Esophagus squamous epithelium (tissue), 5 donors: ENCODE measurements at places on chromosomes 2 and 18.

DNA sequence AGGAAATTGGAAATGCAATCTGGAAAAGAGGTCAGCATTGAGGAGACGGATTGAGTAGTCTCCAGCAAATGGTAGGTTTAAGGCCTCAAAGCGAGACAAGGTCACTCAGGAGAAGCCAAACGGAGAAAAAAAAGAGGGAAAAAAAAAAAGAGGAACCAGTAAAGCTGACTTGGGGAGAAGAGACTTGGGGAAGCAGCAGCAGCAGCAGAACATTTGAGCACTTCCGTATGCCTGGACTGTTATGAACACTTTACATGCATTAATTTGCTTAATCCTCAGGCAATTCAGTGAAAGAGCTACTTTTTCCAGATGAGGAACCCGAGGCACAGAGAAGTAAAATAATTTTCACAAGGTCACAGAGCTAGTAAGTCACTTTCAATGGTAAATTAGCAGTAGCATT, 81.3 kb downstream of the OSBPL6 start:
- DNase-seq = no peak

- no peak for DNase-seq
These were observed 3.4 kb downstream of the XIRP2 start for GRCh38 chr2:166891727-166892126.

DNA sequence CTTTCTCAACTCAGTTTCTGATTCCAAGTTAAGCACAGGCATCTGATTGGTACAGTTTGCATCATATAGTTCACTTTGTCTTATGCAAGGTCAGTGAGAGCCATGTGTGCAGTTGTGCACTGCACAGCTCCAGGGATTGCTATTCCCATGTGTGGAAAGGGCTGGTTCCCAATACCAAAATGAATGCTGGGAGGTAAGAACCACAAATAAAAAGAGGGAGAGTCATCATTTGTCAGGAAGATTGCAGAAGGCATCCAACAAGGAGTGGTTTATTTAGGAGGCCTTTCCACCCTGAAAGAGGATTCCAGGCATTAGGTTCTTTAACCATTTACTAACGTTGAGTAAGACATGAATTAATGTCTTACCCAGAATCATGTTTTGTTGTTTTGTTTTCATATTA, 141.2 kb upstream of the ST6GAL2 start:
- no peak for DNase-seq

- DNase-seq = no peak
These were observed 306.1 kb upstream of the KLHL29 start for GRCh38 chr2:23078784-23079434.

DNA sequence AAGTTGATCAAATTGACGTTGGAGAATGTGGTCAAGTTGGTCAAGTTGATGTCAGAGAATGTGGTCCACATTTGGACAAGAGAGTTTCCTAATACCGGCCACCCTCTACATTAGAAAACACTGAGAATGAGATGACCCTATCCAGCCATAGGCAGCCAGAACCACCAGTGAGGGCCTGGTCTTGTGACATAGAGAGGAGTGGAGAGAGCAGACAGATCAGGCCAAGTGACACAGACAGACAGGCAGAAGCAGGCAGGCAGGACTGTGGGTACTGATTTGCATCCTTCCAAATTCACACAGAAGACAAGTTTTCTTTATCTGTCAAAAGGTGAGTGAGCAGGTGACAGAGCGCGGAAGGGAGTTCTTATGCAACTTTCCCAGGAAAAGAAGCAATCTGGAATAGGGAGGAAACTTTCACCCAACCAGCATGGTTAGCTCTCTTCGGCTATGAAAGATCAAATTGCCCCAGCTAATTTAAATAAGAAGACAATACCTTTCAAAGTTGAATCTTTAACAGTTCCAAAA, 109.1 kb upstream of the PID1 start:
- DNase-seq = no peak

DNA sequence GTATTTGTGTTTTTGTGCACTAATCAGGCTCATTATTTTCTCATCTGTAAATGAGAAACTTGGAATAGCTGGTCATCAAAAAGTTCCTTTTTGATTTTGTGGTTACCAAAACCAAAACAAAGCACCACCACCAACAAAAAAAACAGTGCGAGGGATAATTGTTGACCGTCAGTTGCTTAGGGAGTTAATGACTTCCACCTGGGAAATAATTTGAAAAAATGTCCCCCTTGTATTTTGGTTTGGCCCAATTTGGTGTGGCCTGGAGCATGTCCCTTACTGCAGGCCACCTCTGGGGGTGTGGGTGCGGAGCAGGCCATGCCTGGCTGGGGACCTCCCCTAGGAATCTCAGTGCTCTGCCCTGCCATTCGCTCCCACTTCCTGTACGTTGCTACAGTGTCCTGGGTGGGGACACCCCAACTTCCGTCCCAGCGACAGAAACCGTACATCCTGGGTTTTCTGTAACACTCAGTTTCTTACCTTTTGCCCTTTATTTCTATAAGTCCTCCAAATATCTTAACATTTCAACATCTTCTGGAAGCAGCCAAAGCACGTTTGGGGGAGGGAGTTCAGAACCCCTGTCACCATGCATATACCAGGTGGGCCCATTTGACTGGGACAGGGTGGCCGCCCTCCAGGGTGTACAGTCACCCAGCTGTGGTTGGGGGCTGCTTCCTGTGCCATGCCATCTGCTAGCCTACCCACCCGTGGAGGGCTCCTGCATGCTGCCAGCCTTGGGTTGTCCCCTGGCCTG, 31.3 kb downstream of the NCK2 start:
- no peak for DNase-seq

GRCh38 chr2:68798569-68798968, 64.0 kb downstream of the ARHGAP25 start:
- no peak for DNase-seq

DNA sequence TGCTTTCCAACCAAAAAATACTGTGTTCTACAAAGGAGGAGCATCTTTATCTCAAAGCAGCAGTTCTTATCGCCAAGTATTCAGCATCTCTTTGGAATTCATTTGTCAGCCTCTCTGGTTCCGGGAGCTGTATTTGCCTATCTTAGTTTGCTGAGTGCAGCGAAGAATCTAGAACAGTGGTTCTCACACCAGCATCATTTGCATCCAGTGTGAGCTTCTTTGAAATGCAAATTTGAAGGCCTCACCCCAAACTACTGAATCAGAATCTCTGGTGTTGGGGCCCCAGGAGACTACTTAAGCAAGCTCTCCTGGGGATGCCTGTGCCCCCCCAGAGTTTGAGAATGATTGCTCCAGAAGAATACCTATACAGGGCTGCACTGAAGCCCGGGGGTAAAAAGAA, 1.5 kb upstream of the PTPN2 start:
- no peak for DNase-seq

- DNase-seq = no peak
These were observed 103.0 kb downstream of the CDK15 start for GRCh38 chr2:201909348-201909747.

GRCh38 chr18:49189772-49190171, 239.0 kb upstream of the SMAD7 start:
- no peak for DNase-seq

DNA sequence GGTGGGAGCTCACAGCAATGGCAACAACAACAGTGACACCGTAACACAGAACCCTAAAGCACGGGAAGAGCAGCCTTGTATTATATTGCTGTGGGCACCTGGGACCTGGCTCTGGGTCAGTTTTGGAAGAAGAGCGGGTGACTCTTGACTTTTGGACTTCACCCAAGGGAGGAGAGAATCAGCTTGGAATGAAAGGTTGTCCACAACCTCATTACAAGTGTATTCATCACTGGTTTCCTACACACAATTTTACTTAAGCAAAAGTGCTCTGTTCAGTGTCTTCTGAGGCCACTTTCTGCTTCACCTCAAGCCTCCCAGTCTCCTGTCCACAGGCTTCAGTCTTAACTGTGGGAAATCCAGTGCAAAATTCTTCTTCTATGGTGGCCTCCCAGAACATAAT, 263.8 kb downstream of the KCNE4 start:
- no peak for DNase-seq

GRCh38 chr18:44386401-44386800, 294.3 kb upstream of the SETBP1 start:
- no peak for DNase-seq

DNA sequence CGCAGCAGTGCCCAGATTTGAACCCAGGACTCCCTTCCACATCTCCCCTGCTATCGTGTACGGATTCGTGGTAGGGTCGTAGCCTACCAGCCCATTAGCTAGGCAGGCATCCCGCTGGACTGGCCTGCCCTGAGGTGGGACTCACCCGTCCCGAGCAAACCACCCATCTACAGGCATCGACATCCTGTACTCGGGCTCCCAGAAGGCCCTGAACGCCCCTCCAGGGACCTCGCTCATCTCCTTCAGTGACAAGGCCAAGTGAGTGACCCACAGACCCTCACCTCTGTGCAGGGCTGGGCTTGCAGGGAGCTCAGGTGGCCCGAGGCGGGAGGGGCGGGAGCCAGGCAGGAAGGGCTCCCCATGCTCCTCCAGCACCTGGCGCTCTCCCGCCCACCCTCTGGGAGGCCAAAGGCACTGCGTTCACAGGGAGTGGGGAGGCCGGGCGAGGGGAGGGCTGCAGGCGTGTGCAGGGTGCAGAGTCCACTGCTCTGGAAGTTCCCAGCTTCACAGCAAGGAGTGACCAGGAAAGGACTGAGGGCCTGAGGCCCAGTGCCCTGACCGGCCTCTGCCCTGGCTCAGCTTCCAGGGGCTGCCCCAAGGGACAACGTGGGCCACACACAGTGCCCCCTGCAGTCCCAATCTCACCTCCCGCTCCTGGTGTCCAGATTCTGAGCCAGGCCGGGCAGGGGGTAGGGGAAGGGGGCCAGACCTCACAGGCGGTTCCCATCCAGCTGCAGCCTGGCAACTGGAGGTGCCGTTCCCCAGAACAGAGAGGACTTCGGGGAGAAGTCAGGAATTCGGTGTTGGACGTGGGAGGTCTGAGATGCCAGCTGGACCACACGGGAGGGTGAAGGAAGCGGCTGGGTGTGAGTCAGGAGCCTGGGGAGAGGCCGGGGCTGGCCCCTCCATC, 5.4 kb downstream of the AGXT start:
- no peak for DNase-seq

DNA sequence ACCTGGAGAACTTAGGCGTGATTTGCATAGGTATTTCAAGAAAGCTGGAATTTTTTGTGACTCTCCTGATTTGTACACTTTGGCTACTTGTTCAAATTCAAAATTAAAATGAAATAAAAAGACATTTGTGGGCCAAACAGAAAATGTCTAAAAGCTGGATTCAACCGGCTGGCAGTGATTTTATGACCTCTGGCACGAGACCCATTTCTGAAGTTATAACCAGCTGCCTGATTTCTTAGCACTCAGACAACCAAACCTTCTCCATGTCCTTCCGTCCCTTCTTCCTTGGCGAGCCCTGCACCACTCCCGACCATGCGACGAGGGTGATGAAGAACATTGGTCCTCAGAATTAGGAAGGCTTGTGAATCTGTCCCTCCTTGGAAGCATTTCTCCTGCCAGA, 19.7 kb downstream of the PKDCC start:
- DNase-seq = no peak

DNA sequence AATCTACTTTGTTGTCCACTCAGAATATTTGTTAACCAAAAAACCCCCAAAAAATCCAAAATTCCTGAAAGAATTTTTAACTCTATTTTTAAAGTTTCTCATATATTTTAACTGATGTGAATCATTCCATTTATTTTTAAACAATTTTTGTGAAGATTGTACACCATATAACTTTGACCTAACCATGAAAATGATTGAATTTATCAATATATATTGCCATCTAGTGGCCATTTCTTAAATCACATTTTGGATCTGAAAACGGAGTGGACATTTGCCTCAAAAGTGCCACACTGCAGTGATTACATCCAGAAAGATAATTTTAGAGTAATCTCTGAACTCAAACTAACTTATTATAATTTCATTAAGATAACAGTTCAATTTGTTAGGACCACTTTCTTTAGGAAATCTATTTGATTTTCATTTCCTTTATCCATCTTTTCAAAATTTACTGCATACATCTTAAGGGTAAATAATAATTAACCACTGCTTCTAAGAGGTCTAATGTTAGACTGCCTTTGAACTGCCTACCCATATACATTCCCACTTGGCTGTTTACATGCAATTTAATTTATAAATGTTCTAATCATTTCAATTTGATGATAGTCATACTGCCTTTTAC, 71.1 kb downstream of the DSC3 start:
- no peak for DNase-seq

GRCh38 chr2:197461057-197461456, 7.7 kb downstream of the COQ10B start:
- DNase-seq = no peak

DNA sequence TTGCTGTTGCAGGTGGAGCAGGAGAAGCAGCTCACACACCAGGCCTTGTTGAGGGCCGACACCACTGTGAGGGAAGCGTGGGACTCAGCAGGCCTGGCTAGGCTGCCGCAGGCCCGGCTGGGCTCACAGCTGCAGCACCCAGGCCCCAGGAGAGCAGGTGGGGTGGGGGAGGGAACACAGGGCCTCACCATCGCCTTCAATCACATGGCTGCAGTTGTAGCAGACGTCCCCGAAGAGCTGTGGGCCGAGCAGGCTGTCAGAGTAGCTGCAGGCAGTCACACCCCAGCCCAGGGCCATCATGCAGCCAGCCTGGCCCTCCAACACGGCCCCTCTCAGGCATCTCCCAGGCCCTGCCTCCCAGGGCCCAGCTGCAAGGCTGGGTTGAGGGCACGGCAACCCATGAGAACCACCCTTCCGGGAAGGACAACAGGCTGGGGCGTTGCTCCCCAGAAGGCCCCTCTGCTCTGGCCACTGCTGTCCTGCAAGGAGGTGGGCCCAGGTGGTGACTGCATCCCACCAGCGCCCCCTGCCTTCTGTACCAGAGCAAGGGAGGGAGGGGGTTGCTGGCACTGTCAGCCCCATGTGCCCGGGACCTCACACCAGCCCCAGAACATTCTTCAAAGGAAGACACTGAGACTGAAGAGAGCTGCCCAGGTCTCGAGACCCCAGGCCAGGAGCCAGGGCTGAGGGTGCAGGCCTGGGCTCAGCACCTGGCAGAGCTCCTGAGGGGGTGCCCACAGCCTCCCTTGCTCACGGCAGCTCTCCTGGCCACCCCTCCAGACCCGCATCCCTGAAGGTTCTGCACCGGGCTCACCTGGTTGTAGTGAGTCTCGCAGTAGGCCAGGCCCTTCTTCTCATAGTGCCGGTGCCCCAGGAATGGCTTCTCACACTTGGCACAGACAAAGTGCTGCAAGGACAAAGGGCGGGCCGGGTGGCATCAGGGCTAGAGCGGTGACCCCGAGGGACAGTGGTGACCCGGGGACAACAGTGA, 5.6 kb upstream of the GPR17 start:
- DNase-seq = no peak

DNA sequence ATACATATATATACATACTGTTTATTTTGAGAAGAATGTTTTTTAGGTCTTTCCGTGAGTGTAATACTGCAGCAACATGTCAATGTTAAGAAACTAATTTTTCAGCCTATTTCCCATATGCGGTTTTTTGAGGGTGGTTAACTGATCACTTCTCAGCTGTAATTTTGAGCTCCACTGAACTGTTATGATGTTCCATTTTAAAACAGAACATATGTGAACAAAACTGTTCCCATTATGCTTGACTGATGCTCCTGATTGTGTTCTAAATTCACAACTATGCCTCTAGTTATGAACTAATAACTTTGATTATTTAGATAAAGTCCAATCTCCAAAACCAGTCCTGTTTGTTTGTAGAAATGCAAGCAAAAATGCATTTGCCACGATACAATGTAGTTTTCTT, 511.2 kb upstream of the FSIP2 start:
- no peak for DNase-seq
